Caki2 (cell line): ENCODE measurements at places on chromosomes 4 and X.

DNA sequence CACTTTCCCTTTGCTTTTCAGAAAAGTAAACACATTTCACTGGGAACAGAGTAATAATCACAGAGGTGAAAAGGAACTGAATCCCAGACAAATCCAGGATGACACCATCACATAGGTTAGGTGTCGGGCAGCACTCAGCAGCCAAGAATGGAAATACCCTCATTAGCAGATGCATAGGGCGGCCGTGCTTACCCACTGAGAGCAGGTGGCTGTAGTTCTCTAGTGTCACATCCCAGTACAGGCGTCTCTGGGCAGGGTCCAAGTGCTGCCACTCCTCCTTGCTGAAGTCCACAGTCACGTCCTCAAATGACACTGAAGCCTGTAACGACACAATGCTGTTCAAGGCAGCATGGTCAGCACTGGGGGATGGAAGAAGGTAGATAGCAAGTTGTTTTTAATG lies 26.9 kb downstream of the ZNF41 start:
- no peak for DNase-seq

DNA sequence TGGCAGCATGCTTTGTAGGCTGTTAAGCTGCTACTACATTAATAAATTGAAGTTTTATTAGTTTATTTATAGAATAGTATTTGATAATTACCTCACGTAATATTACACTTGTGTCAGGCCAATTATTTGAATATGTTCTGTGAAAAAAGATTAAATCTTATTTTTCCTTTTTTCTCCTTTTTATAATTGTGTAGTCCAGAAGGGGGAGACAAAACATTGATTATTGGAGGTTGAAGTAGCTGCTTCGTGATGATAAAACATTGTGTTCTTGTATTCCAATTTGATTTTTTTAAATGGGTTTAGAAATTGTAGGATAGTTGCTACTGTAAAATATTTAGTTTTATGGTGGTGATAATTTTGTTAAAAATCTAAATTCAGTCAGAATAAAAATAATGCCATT lies 85.7 kb downstream of the DIAPH2 start:
- no peak for DNase-seq

DNA sequence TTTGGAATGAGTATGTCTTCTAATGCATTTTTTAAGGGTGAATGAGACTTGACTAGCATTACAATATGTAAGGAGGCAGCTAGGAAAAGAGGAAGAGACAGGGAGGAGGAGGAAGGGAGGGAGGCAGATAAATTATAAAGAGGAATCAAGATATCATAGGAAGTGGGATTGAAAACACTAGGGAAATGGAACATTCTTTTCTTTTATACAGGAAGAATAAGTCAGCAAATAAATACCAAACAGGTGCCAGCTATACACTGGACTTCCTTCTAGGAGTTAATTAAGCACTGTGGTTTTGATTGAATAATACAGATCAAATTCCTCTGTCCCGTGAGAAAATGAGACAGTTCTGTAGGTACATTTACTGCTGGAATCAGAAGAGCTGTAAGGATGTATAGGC lies 78.6 kb downstream of the PACRGL start:
- DNase-seq = no peak

- no peak for DNase-seq
Measured at GRCh38 chr4:3514221-3514780, 17.9 kb downstream of the LRPAP1 start.

DNA sequence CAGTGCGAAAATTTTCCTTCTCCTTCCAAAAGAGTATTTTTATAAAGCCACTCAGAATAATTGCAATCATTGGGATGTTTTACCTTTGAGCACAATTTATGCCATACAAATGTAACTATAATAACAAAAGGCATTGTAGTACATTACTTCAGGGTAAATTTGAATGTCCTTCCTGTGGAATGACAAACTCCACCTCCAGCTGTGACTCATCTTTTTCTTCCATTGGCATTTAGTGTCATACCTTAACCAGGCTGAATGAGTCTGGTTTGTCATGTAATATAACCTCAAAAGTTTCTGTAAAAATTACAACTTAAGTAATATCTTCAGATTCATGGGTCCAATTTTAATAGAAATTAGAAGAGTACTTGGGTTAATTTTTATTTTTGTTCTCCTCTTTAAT lies 93.3 kb downstream of the TMEM47 start:
- DNase-seq = no peak

- DNase-seq = no peak
Measured at GRCh38 chrX:44274096-44274495, 69.4 kb downstream of the EFHC2 start.

DNA sequence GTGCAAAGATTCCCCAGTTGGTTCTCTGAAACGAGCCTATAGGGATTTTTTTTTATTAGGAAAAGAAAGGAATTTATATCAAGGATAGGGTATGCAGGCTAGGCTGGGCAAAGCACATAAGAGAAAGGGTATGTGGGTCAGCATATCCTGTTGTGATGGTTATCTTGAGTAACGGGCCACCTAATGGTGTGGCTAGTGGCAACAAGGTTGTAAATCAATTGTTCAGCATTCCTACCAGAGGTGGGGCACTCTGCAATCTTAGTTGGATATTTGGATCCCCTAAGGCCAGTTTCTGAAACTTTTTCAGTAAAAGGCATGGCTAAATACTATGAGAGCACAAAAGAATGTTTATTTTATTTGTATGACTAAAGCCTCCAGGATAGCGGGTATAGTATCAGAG lies 42.7 kb downstream of the DCAF12L1 start:
- DNase-seq = peak; percentile 45

DNA sequence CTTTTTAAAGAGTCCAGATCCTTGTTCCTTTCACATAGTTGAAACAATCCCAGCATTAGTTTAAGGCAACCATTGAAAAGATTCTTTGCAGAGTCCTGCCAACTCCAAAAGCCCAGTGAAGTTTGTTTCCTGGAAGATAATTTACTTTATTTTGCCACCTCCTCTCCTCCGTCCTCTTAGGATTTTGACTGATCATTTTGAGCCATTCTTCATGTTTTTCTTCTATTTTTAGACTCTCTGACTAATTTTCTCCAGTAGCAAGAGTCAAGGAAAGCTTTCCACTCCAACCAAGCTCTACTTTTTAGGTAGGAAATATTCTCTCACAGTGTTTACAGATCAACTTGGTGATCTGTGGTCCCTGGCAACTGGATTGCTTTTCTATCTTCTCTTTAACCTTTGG lies 10.3 kb downstream of the NCBP2L start:
- no peak for DNase-seq

- peak; percentile 66 for DNase-seq
Measured at GRCh38 chr4:121156822-121157769, 7.0 kb downstream of the TNIP3 start.

DNA sequence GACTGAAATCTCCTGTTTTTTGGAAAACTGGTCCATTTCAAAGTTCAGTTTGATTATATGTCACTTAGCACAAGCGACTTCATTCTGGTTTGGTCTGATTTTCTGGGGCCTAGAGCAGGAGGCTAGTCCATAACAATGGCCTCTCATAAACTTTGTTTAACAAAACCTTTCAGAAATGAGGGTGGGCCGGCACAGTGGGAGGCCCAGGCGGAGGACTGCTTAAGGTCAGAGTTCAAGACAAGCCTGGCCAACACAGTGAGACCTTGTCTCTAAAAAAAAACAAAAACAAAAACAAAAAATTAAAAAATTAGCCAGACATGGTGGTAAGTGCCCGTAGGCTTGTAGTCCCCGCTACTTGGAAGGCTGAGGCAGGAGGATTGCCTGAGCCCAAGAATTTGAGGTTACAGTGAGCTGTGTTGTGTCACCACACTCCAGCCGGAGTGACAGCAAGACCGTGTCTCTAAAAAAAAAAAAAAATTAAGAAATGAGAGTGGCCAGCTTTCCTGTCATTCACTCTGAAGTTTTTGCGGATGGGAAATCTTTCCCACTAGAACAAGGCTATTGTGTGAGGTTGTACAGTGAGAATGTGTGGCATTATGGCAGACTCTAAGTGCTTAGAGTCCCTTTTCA lies 1.2 kb upstream of the PLAC8 start:
- no peak for DNase-seq

GRCh38 chr4:4260185-4260751 lies 12.2 kb upstream of the TMEM128 start:
- DNase-seq = peak; percentile 18

DNA sequence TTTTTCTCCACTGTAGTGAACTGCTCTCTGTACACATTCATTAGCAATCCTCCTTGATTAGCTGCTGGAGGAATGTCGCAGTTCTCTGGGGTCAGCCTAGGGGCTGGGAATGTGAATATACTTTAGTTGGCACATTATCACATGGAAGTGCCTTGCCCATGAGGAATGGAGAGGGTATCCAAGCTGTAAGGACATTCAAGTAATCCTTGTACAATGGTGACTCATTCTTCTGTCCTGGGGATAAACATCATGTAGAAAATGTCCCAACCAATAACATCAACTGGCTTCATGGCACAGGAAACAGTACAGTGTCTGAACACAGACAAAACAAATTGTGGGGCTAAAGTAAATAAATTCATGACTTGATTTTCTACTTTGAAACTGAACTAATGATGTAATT lies 147.1 kb downstream of the GLRA2 start:
- DNase-seq = no peak

DNA sequence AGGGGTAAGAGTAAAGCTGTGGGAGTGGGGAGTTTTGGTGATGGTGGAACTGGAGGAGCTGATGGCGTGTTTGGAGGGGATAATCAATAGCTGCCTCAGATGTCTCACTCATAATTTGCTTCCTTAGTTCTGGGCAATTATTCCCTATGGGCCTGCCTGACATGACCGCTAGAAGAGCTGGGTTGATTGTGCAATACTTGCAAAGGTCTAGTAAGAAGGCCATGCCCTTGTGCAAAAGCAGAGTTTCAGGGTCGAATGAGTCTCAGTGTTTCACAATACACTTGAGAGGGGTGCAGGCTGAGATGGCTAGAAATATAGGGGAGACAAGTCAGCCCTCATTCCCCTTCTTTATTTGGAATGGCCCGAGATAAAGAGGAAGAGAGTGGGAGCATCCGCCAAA lies 858.4 kb upstream of the POU3F4 start:
- DNase-seq = no peak

GRCh38 chr4:94127707-94128328 lies 79.8 kb upstream of the SMARCAD1 start:
- DNase-seq = peak; percentile 4

GRCh38 chr4:83216959-83217683 lies 67.5 kb downstream of the COQ2 start:
- DNase-seq = no peak

DNA sequence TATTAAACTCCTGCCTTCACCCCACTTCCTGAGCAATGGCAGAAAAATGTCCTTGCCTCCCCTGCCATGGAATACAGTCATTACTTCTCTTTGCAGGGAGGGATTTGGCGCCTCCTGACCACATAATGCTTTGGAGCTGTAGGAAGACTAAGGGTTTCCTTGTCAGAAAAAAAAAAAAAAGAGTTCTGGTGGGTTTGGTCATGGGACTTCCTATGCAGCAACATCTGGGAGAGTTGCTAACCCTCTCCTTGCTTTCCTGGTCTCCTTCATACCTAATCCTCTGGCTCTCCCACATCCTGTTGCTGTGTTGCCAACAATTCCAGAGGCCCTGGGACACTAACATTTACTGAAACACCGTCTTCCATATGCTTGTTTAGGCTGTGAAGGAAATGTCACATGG lies 75.1 kb upstream of the MBNL3 start:
- no peak for DNase-seq

- DNase-seq = no peak
Measured at GRCh38 chr4:89404530-89404929, 96.9 kb upstream of the GPRIN3 start.

GRCh38 chrX:9861711-9862110 lies 75.5 kb downstream of the SHROOM2 start:
- no peak for DNase-seq

DNA sequence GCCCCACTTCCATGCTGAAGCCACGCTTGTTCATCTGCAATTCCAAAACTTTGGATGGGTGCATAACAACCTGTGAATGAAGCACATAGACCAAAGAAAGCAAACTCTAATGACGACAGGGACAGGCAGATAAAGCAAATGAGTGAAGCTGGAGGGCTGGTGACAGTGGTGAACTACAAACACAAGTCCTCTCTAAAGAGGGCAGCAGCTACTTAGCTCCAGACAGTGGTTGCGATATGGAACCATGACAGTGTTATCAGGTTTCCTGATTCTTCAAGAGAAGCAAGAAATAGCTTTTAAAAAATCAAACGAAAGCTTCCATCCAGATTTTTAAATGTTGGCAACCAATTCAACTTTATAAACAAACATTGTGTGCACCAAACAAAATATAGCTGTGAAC lies 23.8 kb downstream of the NOX1 start:
- no peak for DNase-seq

GRCh38 chrX:9619581-9619980 lies 146.1 kb downstream of the GPR143 start:
- no peak for DNase-seq

- no peak for DNase-seq
Measured at GRCh38 chr4:40378619-40379018, 43.5 kb downstream of the CHRNA9 start.

GRCh38 chr4:15805583-15806517 lies 27.7 kb downstream of the CD38 start:
- DNase-seq = peak; percentile 28

GRCh38 chr4:25722964-25723363 lies 67.3 kb downstream of the SLC34A2 start:
- no peak for DNase-seq

GRCh38 chr4:181819946-181820345 lies 423.3 kb upstream of the TENM3 start:
- no peak for DNase-seq

- no peak for DNase-seq
Measured at GRCh38 chr4:31748382-31748781, 1028.2 kb downstream of the PCDH7 start.

GRCh38 chr4:108109997-108110416 lies 58.7 kb downstream of the LEF1 start:
- no peak for DNase-seq

GRCh38 chr4:173202395-173202794 lies 33.8 kb downstream of the GALNT7 start:
- DNase-seq = no peak

DNA sequence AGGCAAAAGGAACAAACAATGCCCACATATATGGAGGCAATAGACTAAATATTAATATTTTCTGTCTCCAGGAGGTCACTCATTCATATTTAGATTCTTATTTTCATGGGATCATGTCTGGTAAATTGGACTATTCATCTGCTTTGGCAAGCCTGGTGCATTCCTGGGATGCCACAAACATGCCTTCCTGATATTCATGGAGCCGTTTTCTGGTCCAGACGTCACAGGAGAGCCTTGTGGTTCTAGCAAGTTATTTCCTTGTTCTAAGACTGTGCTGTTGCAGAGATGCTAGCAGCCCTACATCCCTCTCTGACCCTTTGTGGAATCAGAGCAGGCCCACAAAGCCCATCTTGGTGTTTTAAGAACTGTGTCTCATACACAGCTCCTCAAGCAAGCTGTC lies 16.1 kb upstream of the EXOSC9 start:
- DNase-seq = no peak

DNA sequence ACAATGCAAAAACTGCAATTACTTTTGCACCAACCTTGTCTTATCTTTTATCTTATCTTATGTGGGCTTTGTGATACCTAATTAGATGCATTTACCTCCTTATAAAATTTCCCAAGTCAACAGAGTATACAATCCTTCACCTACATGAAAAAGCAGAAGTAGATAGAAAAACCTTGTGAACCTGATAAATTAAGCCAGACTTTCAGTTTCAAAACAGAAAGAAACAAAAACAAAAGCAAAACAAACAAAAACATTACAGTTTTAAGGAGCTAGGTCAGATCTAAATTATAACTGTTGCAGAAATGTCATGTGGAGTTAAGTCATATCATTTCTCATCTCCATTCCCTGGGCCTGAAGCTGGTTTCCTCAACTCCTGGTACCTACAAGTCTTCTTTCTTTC lies 24.9 kb upstream of the CXXC4 start:
- DNase-seq = no peak
